ENCODE measurements at places on chromosomes 5 and 9.
A peak's percentile ranks its signal among the peaks of the same experiment; 100 is the strongest.

DNA sequence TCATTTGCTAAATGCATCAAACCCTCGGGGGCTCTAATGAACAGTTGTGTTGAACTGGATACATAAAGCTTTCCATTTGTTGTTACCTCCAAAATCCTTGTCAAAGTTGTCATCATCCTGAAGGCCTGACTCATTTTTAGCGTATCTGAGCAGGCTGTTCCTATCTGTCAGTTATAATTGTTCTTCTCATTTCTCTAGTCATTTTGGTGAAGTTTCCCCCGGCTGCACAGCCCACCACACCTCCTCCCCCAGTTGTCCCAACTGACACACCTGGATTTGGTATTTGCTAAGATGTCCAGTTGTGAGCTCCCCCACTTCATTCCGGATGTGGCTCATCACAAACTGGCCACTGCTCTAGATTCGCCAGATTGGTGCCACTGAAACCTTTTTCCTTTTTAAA is 27.7 kb downstream of the ZFAND5 start:
- no peak for DNase-seq

DNA sequence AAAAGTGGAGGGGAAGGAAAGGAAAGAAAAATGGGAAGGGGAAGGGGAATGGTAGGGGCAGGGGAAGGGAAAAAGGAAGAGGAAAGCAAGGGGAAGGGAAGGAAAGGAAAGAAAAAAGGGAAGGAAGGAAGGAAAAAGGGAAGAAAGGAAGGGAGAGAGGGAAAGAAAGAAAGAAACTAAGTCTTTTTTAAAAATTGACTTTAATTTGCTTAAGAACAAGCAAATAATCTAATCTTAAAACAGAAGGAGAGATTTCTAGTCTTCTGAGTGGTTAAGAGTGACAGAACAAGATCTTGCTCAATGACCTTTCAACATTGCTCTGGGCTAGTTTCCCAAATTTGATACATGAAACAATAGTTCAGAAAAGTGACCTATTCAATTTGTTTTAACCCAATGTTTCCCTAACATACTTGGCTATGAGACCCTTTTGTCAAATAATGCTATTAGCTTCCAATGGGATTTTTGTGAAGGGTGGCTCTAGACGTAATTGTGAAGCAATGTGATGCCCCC is 33.4 kb upstream of the GLIS3 start:
- no peak for DNase-seq

- no peak for DNase-seq
Measured at GRCh38 chr5:14958188-14958587, 86.6 kb upstream of the ANKH start.

GRCh38 chr5:107933326-107933725 is 262.6 kb upstream of the EFNA5 start:
- no peak for DNase-seq

DNA sequence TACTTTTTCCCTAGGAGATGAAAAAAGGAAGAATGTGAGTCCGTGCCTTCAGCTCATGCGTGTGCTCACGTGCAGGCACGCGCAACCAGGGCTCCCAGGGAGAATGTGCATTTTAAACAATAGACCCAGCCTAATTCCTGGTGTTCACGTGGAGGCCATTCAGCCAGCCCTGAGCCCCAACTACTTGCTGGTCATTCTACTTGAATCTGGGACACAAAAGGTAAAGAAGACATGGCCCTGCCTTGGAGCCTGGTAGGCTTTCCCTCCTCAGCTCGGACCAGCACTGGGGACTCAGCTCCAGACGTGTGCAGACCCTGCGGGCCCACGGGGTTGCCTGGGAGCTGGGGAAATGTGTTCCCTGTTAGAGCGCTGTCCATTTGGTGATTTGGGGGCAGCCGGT is 125.5 kb downstream of the MVB12B start:
- no peak for DNase-seq

DNA sequence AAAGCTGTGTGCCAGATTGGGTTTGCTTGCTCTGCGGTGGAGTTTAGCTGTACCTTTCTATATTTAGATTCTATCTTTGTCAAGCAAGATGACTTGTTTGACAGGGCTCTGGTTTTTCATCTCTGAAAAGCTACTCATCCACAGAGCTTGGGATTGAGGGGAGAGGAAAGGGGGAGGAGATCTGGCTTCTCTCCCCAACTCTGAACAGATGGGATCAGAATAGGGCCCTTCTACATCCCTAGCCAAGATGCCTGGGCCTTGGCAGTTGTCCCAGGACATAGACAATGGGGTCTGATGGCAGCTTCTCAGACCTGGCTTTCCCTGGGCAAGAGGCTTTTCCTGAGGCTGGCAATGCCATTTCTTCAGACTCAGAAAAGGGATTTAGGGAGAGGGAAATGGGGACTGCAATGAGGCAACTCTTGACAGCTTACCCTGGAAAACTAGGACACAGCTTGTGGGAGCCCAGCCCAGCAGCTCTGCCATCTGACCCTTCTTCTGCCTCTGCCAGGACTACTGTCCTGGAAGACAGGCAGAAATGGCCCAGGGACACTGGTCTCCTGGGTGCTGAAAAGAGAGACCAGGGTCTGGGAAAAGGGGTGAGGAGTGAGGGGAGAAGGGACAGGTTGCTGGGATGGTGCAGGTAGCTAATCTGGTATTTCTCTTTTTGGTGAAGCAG is 50.2 kb upstream of the ASTN2 start:
- DNase-seq = peak; percentile 98

DNA sequence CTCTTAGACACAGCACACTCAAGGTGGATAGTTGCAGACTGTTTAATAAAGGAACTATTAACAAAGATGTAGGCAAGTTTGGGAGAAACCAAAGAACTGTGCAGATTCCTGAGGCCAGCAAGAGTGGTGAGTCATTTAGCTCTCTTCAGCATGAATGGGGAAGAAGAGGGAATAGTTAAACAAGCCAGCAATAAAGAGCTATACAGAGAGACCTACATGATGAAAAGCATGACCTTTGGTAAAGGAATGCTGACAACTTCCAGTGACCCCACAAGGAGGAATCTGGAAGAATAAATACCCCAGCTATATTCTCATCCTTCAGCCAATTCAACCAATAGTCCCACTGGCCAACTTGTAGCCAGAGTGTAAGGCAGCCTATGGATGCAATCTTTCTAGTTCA is 706.0 kb upstream of the GRAMD2B start:
- no peak for DNase-seq

DNA sequence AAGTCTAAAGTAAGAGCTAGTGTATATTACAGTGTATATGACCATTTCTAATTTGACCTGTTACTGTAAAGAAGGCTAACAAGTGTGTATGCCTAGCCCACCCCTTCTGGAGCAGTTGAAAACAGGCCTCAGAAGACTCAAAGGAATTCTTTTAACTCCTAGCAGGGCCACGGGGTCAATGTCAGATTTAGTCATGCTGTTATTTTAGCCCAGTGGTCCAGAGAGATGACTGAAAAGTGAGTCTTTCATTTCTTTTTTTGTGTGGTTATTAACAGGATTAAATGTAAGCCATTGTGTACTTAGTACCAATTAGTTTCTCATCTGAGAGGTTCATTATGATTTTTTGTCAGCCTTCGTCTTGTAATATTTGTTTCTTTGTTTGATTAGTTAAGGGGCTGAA is 24.4 kb downstream of the ZCCHC7 start:
- no peak for DNase-seq

DNA sequence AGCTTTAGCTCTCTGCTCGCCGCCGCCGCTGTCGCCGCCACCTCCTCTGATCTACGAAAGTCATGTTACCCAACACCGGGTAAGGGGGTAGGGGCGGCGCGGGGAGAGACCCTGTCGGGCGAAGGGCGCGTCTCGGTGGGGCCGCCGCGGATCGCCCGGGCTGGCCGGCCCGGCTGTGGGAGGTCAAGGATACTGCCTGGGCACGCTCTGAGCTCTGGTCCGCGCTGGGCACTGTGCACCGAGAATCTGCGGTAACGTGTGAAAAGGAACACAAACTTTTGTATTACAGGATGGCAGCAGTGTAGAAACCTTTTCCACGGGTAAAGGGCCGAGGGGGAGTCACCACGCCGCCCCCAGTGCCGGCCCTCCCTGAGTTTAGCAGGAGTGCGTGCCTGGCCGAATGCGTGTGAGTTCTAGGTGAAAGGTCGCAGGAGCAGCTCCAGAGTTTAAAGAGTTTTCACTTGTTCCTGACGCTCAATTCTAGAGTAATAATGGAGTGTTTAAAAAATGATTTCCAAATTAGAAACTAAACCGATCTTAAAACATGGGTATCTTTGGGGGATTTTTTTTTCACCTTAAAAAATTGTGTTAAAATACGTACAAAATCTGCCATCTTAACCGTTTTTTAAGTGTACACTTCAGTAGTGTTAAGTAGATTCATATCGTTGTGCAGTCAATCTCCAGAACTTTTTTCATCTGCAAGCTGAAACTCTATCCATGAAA is at the start of gene HSDL2:
Gene HSDL2, plus strand, starts transcription at position 7 of the 723 bp plus-strand sequence. Its CDS starts 56 bp downstream, at position 63.
- DNase-seq = peak; percentile 17

DNA sequence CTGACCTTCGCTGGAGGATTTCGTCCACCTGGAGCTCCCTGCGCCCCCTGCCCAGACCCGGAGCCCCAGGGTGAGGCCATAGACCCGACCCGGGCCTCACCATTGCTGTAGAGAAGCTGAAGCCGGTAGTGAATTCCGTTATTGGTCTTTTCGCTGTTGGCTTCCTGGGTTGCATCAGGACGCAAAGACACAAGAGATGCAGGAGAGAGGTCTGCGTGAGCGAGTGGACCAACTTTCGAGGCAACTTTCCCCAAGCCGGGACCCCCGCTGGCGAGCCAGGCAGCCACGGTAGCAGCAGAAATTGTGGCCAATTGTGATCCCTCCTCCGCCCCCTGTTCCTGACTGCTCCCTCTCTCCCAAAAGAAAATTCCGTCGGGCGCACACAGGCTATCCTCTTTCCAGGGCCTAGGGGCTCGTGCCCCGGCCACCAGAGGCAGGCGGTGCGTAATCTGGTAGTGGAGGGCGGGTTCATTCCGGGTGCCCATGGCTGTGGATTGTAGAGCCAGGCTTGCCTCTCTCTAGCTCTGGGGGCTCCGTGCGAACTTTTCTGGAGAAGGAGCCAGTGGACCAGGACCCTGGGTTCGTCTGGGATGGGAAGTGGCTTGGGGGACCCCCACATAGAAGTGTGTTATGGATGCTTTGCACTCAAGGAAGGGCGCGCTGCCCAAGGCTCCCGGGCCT is 3.3 kb downstream of the EBF1 start:
- DNase-seq = no peak

GRCh38 chr9:114274217-114274616 is 48.7 kb upstream of the ORM1 start:
- DNase-seq = no peak

DNA sequence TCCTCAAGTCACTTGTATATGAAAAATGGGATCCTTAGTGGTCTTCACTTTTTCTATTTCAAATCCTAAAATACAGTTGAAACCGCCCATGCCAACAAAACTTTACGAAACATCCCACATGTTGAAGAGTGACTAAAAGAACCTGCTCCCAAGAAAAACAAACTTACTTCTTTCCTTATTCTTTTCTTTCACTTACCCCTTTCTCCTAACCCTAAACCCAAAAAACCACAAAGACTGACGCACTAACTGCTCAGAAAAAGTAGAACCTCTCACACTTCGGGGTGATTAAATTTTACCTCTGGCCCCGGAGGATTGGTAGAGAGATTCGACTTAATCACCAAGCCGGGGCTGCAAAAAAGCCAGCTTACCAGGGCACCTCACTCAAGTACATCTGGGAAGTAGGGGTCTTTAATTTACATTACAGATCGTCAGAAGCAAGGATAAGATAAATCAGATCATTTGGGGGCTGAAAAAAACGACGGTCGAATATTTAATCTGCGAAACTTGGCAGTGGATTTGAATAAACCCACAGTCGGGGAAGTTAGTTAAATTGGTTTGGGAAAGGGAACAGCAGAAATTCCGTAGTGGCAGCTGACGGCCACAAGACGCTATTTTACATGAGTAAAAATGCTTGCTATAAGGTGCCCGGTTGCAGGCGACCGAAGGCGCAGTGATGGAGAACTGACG is 1.3 kb downstream of the CDO1 start:
- no peak for DNase-seq

GRCh38 chr5:17882760-17883488 is 248.7 kb downstream of the TAF11L14 start:
- DNase-seq = no peak
